ENCODE measurements at places on chromosomes 6 and 20. TPM values are rescaled to one million over a fixed set of nuclear protein-coding genes. Genes with fewer than 3 reads are reported as not detected.

- DNase-seq, result no peak
Measured at GRCh38 chr6:26427451-26427809, 12.9 kb upstream of the BTN3A3 start.

GRCh38 chr6:147738099-147738498 is 229.6 kb downstream of the SAMD5 start:
- no peak for DNase-seq

- no peak for DNase-seq
Measured at GRCh38 chr6:163731215-163732013, 316.9 kb downstream of the QKI start.

Gene DACT2
- 2.3 TPM for total RNA-seq

DNA sequence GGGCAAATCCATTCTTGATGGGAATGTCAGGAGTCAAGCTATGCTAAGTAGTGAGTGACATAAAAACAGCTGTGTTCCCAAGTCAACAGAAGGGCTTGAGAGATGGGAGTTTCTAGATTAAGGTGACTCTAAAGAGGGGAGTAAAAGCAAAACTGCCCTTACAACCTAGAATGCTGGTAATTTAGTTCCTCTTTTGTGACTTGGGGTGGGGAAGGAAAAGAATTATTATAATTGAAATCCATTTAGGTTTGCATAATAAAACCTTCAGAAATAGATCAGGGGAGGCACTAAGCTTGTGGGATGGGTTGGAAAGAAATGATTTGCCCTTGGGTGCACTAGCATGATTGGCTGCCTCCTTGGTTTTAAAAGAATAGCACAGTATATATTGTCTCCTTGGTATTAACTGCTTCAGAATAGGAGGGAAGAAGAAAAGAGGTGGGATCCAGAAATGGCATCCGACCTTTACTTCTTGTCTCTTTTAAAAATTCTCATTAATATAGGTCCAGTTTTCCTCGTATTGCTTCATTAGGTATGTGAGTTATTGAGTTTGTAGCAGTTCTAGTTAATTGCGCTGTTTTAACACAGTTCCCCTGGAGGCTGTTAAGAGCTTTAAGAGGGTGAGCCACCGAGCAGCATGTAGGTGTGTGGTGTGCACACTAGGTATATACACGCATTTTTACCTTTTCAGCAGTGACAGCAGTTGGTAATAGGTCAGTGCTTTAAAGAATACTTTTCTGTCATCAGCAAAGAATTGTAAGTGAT is 95.3 kb upstream of the VSTM2L start:
- no peak for DNase-seq

DNA sequence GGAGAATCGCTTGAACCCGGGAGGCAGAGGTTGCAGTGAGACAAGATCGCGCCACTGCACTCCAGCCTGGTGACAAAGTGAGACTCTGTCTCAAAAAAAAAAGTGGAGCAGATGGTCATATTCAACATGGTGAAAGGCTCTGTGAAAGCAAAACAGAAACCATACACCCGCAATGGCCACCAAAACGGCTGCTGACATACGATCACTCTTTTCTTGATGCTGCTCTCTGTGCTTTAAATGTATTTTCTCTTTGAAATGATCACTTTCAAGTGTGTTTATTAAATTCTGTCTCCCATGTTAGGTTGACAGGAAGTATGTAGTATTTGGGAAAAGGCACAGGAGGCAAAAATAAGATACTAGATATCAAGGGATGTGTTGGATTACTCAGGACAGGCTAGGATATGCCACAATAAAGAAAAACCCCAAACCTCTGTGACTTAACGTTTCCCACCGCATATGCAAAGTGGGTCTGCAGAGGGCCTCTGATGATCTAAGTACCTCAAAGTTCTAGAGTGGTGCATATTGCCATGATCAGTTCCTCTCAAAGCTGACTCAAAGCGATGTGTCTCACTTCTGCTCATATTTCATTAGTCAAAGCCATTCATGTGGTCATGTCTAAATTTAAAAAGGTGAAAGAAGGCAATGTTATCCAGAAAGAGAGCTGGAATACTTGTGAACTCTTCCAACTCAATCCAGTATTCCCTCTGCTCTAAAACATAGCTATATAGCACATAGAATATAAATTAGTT is 155.1 kb upstream of the SOX4 start:
- peak; percentile 40 for DNase-seq

- DNase-seq, result no peak
Measured at GRCh38 chr6:157270308-157270707, 53.0 kb downstream of the TMEM242 start.

GRCh38 chr6:119182875-119183274 is 104.4 kb upstream of the FAM184A start:
- no peak for DNase-seq

DNA sequence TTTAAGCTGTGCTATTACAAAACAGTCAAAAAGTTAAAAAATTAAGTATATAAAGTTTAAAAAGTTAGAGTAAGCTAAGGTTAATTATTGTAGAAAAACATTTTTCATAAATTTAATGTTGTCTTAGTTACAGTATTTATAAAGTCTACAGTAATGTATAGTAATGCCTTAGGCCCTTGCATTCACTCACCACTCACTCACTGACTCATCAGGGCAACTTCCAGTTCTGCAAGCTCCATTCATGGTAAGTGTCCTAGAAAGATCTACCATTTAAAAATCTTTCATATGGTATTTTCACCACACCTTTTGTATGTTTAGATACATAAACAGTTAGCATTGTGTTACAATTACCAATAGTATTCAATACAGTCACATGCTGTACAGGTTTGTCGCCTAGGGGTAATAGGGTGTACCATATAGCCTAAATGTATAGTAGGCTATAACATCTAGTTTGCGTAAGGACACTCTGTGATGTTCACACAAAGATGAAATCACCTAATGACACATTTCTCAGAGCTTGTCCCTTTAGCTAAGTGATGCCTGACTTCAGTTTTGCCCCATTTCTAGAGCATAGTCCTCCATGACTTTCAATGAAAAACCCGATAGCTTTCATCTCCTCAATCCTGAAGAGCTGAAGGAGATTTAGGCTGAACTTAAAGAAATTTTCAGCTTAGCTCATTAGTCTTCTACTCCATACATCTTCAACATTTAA is 14.9 kb upstream of the HLA-DRA start:
- DNase-seq, result no peak

DNA sequence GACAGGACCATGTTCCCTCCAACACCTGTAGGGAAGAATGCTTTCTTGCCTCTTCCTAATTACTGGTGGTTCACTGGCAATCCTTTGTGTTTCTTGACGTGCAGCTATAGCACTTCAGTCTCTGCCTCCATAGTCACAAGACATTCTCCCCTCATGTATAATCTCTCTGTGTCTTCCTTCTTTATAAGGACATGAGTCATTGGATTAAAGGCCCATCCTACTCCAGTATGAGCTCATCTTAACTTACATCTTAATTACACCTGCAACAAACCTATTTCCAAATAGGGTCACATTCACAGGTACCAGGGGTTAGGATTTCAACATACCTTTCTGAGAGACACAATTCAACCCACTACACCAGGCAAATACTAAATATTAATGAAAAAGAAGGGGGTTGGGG is 213.6 kb downstream of the RNGTT start:
- DNase-seq, result no peak

DNA sequence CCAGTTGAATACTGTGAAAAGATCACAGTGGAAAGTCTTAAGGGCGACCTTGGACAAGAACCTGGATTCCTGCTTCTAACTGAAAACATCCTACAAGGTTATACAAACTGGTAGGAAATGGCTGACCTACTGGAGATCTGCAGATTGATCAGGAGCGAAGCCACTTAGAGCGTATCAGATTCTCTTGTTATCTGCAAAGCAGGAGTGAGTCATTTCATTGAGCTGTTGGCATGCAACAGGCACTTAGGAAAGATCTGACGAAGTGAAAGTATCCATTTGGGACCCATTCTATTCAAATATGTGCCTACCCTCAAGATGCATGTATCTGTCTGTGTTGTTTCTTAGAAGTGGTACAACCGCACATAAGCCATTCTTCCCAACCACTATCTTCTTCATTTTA is 131.2 kb upstream of the RIN2 start:
- no peak for DNase-seq

GRCh38 chr20:33575282-33575681 is 85.4 kb downstream of the CBFA2T2 start:
- no peak for DNase-seq

DNA sequence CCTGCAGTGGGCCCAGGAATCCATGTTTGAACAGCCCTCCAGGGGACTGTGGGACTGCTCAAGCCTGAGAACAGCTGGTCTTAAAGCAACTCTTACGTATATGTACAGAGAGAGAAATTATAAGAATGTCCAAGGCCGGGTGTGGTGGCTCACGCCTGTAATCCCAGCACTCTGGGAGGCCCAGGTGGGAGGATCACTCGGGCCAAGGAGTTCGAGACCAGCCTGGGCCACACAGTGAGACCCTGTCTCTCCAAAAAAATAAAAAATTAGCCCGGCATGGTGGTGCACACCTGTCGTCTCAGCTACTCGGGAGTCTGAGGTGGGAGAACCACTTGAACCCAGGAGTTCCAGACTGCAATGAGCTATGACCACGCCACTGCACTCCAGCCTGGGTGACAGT is 134.0 kb downstream of the DTNBP1 start:
- DNase-seq, result no peak

DNA sequence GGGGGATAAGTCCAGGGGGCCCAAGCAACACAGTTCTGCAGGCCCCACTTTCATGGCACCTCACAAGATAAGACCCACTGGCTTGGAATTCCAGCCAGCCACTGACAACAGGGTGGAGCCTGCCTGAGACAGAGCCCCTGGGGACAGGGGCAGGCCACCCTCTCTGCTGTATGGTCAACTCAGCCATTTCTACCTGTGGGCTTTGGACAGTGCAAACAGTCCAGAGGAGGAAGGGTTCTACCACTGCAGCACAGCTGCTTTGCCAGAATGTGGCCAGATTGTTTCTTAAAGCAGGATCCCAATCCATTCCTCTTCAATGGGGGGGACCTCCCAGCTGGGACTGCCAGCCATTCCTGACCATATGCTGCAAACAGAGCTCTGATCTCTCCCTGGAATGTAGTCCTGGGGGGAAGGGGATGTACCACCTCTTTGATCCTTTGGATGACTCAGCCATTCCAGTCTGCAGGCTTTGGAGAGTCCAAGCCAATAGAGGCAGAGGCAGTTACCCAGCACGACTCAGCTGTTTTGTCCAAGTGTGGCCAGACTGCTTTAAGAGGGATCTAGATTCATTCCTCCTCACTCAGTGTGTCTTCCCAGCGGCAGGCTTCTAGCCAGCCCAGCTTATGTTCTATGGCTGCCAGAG is 842.2 kb downstream of the EPHA7 start:
- no peak for DNase-seq

DNA sequence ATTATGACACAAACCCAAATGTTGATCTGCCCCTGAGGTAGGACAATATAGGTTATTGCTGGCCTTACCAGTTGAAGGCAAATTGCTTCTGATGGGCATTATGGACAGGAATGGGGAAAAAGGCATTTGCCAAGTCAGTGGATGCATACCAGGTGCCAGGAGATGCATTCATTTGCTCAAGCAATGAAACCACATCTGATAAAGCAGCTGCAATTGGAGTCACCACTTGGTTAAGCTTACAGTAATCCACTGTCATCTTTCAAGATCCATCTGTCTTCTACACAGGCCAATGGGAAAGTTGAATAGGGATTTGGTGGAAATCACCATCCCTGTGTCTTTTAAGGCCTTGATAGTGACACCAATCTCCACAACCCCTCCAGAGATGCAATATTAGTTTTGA is 648.6 kb downstream of the COL12A1 start:
- no peak for DNase-seq

DNA sequence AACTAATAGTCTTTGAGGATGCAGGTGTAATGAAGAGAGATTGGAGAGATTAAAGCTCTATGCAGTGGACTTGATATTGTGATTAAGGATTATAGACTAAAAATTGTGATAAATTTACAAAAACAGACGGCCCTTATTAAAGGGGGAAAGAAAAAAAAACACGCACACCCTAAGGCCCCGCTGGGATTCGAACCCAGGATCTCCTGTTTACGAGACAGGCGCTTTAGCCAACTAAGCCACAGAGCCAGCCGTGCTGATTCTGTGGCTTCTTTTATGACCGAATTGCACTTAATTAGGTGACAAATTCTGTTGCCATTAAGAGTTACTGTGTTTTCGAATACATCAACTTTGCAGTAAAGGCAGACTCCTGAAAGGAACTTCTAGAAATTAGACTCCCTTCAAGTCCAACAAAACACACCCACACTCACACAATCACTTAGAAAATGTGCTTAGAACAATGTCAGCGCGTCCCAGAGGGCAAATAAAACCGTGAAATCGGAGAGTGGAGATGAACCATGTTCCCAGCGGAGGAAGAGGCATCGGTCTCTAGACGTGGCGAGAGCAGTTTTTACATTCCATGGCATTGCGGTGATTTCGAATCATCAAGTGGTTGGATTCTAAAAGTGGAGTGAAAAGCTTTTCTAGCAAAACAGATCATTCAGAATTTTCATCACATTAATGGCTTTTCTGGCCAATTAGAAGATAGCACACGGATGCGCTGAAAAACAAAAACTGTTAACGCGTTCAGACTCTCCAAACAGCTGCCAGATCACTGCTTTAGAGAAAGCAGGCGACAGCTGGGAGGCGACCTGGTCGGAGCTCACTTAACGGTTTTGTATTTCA is 122.6 kb downstream of the GPX5 start:
- DNase-seq, result peak; percentile 28

Gene EEF1A2
- total RNA-seq, result 0.80 TPM

Gene CLDN20
- 0.29 TPM for total RNA-seq

GRCh38 chr6:167420177-167420576 is 95.3 kb downstream of the TTLL2 start:
- DNase-seq, result no peak

GRCh38 chr6:37709250-37709931 is 11.7 kb upstream of the MDGA1 start:
- DNase-seq, result no peak

DNA sequence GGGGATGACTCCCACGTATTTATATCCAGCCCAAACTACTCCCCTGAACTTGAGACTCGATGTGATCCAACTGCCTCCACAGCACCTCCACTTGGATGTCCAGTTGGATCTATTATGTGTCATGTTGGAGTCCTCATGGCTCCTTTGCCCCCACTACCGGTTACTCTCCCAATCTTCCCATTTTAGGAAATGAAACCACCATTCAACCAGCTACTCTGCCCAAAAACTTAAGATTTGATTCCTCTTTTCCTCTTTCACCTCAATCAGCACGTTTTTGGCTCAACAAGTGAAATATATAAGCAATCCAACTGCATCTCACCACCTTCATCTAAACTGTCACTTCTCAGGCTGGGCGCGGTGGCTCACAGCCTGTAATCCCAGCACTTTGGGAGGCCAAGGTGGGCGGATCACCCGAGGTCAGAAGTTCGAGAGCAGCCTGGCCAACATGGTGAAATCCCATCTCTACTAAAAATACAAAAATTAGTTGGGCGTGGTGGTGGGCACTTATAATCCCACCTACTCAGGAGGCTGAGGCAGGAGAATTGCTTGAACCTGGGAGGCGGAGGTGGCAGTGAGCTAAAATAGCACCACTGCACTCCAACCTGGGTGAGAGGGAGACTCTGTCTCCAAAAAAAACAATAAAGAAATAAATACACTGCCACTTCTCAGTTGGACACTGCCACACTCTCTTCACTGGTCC is 3.4 kb downstream of the AHCY start:
- no peak for DNase-seq

All from activated T-helper 1 cell treated with anti-CD3 and anti-CD28 coated beads, Interleukin-12 subunit alpha, Interleukin-12 subunit beta, Interleukin-2, Interleukin-4 antibody, amounts not matched to agents 30 ng/mL and 10 ng/mL and 1 ng/mL, durations not matched to agents 14 hours and 24 hours and 36 hours (primary cell).